Osteocyte (in vitro differentiated cells): ENCODE measurements at places on chromosomes 16 and 17. TPM values are rescaled to one million over a fixed set of nuclear protein-coding genes. Genes with fewer than 3 reads are reported as not detected.

DNA sequence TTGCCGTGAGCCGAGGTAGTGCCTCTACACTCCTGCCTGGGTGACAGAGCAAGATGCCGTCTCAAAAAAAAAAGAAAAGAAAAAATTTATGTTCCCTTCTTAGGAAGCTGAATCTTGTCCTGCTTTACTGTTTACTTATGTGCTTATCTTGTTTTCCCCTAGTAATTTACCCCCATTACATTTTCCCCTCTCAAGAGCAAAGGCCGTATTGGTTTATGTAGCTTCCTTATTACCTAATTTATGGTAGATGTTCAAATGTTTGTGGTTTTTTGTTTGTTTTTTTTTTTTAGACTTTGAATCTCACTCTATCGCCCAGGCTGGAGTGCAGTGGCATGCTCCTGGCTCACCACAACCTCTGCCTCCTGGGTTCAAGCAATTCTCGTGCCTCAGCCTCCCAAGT is 10.3 kb upstream of the SLC52A1 start:
- H3K4me3 ChIP-seq: no peak overlapping the region
- no peaks in the 10 kb centered on the region for H3K27me3 ChIP-seq
- no peaks in the 10 kb centered on the region for H3K4me1 ChIP-seq
- no peak overlapping the region for H3K27ac ChIP-seq
- DNase-seq: no peak

- H3K4me1 ChIP-seq: peaks cover 25% of the 10 kb centered on the region
- no peaks in the 10 kb centered on the region for H3K27me3 ChIP-seq
- H3K27ac ChIP-seq: no peak overlapping the region
- H3K4me3 ChIP-seq: no peak overlapping the region
- DNase-seq: no peak
These were observed 10.6 kb upstream of the CCL5 start for GRCh38 chr17:35890774-35891155.

DNA sequence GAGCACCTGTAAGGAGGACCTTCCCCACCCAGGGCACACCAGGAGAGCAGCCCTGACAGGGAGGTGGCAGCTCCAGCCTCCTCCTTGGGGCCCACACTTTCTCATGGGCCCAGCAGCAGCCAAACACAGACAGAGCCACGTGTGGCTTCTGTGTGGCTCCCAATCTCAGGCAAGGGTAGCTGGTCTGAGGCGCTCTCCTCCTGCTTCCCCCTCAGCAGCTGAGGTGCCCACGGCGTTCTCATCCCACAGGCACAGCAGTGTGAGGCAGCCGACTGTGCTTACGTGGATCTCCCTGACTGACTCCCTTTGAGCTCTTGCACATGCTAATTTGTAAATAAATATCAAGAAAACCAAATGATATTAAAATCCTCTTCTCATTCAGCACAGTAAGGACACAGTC is 30.9 kb downstream of the CMTM3 start:
- peaks cover 7% of the 10 kb centered on the region for H3K4me1 ChIP-seq
- no peaks in the 10 kb centered on the region for H3K27me3 ChIP-seq
- no peak overlapping the region for H3K27ac ChIP-seq
- H3K4me3 ChIP-seq: no peak overlapping the region
- DNase-seq: no peak
- peaks cover 12% of the 10 kb centered on the region for H3K36me3 ChIP-seq

DNA sequence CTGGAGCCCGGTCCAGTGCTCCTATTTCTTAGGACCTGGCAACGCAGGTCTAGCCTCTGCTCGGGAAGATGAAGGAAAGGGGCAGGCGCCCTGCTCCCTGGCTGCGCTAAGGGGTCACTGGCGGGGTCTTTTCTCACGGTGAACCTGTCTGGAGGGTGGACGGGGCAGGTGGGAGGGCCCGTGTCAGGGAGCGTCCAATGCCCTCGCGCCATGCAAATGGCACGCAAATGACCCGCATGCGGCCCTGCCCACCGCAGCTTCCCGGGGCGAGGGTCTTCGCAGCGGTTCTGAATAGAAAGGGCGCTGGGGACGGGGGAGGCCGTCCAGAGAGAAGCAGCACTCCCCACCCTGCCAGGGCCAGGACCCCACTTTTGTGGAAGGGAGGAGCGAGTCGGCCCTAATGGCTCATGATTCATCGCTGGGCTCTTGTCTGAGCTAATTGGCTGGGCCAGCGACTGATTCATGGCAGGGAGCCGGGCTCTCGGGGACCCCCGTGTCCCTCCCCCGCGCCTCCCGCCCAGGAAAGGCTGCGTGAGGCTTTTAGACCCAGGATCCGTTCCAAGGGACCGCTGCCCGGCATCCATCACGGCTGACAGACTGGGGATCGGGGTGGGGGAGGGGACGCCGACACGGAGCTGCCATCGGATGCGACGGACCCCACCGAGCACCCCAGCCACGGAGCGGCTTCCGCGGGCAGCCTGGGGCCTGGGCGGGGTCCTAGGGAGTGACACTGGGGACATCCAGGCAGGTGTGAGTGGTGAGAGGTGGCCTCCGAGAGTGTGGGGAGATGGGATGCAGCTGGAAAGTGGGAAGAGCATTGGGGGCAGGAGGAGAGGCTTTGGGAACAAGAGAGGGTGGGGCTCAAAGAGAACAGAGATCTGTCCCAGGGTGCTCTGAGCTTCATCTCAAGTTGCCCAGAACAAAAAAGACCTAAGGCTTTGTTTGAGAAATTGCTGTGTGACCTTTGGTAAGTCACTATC is 25.0 kb upstream of the NGFR start:
- H3K27ac ChIP-seq: no peak overlapping the region
- H3K27me3 ChIP-seq: peaks cover 68% of the 10 kb centered on the region
- H3K4me1 ChIP-seq: peaks cover 18% of the 10 kb centered on the region
- H3K4me3 ChIP-seq: no peak overlapping the region
- no peaks in the 10 kb centered on the region for H3K36me3 ChIP-seq
- DNase-seq: no peak

GRCh38 chr17:333626-334396 is 18.8 kb downstream of the RPH3AL start:
- peak overlapping the region; percentile 53 for H3K4me3 ChIP-seq
- H3K27me3 ChIP-seq: peaks cover 33% of the 10 kb centered on the region
- no peaks in the 10 kb centered on the region for H3K36me3 ChIP-seq

DNA sequence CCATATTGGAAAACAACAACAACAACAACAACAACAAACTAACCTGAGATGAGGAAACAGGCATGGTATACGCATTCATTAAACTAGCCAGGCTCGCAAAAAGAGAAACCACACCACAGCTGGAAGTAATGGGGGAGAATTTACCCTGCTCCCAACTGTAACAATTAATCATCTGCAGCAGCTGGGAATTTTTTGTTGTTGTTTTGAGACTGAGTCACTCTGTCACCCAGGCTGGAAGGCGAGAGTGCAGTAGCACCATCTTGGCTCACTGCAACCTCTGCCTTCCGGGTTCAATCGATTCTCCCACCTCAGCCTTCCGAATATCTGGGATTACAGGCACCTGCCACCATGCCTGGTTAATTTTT is 16.3 kb downstream of the PRPSAP1 start:
- peaks cover 24% of the 10 kb centered on the region for H3K4me1 ChIP-seq
- peaks cover 24% of the 10 kb centered on the region for H3K36me3 ChIP-seq
- H3K27me3 ChIP-seq: no peaks in the 10 kb centered on the region
- H3K4me3 ChIP-seq: no peak overlapping the region
- no peak for DNase-seq
- H3K27ac ChIP-seq: no peak overlapping the region

DNA sequence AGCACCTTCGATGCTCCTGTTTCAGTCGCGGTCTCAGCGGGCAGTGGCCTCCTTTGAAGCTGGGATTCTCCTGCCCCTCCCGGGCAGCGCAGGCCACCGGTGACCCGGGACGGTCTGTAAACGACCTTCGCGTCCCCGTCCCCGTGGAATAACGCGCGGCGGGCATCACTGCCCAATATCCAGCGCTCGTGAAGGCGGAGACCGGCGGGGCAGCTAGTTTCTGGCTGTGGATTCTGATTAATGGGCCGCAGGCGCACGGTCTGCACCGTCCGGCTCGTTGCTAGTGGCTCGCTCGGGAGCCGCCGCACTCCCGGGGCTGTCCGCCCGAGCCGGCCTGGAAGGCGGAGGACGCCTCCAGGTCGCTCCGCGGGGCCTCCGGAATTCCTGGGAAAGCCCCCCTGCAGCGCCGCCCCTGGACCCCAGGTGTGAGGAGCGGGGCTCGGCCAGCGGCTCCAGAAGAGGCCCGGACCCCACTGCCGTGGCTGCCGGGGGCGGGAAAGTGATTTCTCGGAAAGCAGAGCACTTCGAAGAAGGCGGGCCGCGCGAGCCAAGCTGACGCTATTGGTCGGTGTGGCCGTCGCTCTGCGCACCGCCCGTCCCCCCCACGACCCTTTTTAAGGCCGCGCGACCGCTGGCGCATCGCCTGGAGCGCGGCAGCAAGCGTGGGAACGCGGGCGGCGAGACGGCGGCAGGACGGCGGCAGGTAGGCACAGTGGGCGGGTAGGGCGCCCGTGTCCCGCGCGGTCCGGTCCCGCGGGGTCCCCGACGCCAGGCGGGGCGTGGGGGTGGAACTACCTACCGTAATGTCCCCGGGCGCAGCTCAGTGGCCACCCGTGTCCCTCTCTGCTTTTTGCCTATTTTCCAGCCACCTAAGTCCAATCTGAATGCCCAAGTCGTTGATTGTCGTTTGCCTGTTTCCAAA is at the start of gene IRF8:
Gene IRF8 (plus strand): TSS at position 642 of the 922 bp plus-strand sequence. CDS start 3,854 bp downstream, outside the sequence.
- no peaks in the 10 kb centered on the region for H3K36me3 ChIP-seq
- H3K27ac ChIP-seq: no peak within 1 kb of the TSS
- DNase-seq: no peak
- peaks cover 80% of the 10 kb centered on the region for H3K27me3 ChIP-seq
- H3K4me1 ChIP-seq: peaks cover 8% of the 10 kb centered on the region

GRCh38 chr16:12225806-12226465 is 249.4 kb downstream of the SNX29 start:
- no peak overlapping the region for H3K27ac ChIP-seq
- H3K4me1 ChIP-seq: peaks cover 11% of the 10 kb centered on the region
- no peaks in the 10 kb centered on the region for H3K27me3 ChIP-seq
- no peak overlapping the region for H3K4me3 ChIP-seq

- no peak for DNase-seq
- H3K27me3 ChIP-seq: no peaks in the 10 kb centered on the region
- peak overlapping the region; percentile 66 for H3K27ac ChIP-seq
- peaks cover 32% of the 10 kb centered on the region for H3K4me1 ChIP-seq
These were observed 137.4 kb upstream of the COX10 start for GRCh38 chr17:13931800-13932460.

- H3K27ac ChIP-seq: no peak overlapping the region
- H3K4me3 ChIP-seq: no peak overlapping the region
- H3K27me3 ChIP-seq: no peaks in the 10 kb centered on the region
- no peaks in the 10 kb centered on the region for H3K36me3 ChIP-seq
- no peaks in the 10 kb centered on the region for H3K4me1 ChIP-seq
These were observed 135.8 kb upstream of the CA10 start for GRCh38 chr17:52294301-52294700.

- H3K4me1 ChIP-seq: peaks cover 14% of the 10 kb centered on the region
- no peak overlapping the region for H3K4me3 ChIP-seq
- no peaks in the 10 kb centered on the region for H3K36me3 ChIP-seq
- peak overlapping the region; percentile 42 for H3K27ac ChIP-seq
- no peak for DNase-seq
These were observed 1.5 kb downstream of the TNFSF12 start for GRCh38 chr17:7550344-7550743.

DNA sequence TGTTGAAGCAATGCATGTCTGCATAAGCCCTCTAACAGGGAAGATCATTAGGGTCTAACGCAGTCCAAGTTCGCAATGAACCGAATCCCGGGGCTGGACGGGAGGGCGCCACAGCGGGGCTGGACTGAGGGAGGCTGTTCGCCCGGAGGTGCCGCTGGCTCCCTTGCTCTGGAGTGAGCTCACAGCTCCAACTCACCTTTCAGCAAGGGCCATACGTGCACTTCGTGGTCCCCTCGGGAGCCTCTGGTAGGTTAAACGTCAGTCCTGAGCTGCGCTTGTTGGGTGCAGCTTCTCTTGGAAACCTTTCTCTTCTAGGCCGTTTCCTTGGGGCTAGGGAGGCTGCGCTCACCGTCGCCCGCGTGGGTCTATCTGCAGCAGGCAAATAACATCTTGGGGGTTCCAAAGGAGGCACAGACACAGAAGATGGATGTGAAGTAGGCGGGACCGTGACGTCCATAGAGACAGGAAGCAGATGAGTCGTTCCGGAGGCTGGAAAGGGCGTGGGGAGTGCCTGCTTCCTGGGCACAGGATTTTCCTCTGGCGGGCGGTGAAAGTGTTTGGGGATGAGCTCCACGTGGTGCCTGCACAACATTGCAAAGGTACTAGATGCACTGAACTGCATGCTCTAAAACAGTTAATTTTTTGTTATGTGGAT is 21.9 kb downstream of the ATP2C2 start:
- H3K4me1 ChIP-seq: no peaks in the 10 kb centered on the region
- H3K36me3 ChIP-seq: no peaks in the 10 kb centered on the region
- no peak overlapping the region for H3K4me3 ChIP-seq
- H3K27ac ChIP-seq: no peak overlapping the region

DNA sequence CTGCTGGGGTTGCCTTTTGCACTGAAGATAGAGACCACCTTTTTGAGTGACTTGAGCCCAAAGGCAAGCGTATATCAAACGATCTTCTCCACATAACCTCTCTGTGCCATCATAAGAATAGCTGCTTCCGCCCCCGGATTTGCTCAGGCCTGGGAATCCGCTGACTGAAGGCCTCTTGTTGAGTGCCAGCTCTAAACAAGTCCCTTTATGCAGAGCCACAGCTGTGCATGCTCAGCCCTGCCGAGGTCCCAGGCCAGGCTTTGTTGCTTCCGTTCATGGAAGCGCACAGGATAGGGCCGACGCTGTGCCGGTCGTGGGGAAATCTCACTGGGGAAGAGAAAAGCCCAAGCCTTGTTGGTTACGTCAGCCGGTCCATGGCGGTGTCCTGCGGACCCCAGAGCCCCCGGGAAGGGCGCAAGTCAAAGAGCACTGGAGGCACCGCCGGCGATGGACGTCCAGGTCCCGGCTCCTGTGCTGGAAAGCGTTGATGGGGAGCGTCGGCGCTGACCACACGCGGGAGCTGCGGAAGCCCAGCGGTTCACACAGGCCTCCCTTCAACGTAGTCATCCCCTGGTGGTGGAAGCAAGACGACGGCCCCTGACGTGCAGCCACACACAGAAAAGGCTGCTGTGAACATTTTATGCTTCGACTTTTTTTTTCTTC is 23.5 kb upstream of the RPL13 start:
- no peaks in the 10 kb centered on the region for H3K4me1 ChIP-seq
- no peak overlapping the region for H3K4me3 ChIP-seq
- no peaks in the 10 kb centered on the region for H3K27me3 ChIP-seq
- DNase-seq: no peak
- H3K27ac ChIP-seq: no peak overlapping the region

GRCh38 chr16:27052007-27052406 is 14.7 kb upstream of the C16orf82 start:
- no peak for DNase-seq
- no peaks in the 10 kb centered on the region for H3K36me3 ChIP-seq
- no peaks in the 10 kb centered on the region for H3K4me1 ChIP-seq
- H3K27ac ChIP-seq: no peak overlapping the region

- no peaks in the 10 kb centered on the region for H3K27me3 ChIP-seq
- no peak overlapping the region for H3K4me3 ChIP-seq
- no peak overlapping the region for H3K27ac ChIP-seq
- DNase-seq: no peak
- no peaks in the 10 kb centered on the region for H3K4me1 ChIP-seq
These were observed 19.1 kb downstream of the CBLN1 start for GRCh38 chr16:49262501-49262900.

KCTD13 gene
- total RNA-seq: 20.5 and 22.3 TPM in 2 replicates

CRISPLD2 gene
- total RNA-seq: 3.3 and 3.5 TPM in 2 replicates

TBC1D3L gene
- total RNA-seq: 26.2 and 28.5 TPM in 2 replicates

TSNAXIP1 gene
- total RNA-seq: 3.6 and 4.1 TPM in 2 replicates

ABCC12 gene
- not detected in 2 replicates for total RNA-seq

PRKCB gene
- total RNA-seq: not detected in 2 replicates

ST6GALNAC2 gene
- 1.9 and 3.3 TPM in 2 replicates for total RNA-seq

MED13 gene
- total RNA-seq: 69.7 and 78.7 TPM in 2 replicates
